ENCODE measurements at places on chromosomes 6 and 20.

- DNase-seq, result no peak
Observed at GRCh38 chr6:109820706-109821350, 129.7 kb downstream of the FIG4 start.

DNA sequence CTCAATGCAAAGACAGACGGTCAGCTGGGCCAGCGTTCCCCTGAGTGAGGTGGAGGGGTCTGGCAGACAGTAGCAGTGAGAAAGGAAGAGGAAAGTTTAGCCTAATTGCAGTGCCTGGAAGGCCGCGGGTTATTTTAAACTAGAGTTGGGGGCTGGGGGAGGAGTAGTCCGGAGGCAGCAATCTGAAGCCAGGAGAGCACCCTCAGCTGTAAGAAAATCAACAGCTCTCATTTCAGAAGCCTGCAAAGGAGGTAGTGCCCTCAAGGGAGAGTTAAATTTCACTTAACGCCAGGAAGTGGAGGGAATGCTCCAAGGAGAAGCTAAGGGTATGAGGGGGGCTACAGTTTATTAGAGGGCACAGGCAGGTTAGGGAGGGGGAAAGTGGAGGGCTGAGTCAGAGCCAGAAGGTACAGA is 26.9 kb downstream of the RING1 start:
- no peak for DNase-seq

DNA sequence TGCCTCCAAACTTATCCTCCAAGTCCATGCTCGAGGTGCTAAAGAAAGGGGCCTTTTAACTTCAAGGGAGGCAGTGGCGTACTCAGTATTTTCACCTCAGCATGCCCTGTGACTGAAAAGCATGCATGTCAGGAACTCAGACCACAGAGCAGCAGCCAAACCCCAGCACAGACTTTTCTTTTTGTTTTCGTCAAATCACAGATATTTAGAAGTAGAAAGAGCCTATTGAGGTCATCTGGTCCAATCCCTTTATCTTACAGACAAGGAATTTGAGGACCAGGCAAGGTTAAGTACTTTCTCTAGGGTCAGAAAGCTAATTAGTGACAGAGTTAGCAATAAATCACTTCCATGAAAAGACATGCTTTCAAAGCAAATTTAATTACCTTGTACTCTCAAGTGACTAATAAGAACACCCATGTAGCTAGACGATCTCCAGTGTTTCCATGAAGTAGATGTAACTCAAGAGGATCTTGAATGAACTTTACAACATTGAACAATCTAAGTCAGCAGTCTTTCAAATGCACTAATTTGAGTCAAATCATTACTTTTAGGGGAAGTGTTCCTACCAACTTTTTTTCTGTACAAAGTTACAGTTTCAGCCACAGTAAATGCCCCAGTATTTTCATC is 35.9 kb downstream of the MOXD1 start:
- DNase-seq, result peak; percentile 64

DNA sequence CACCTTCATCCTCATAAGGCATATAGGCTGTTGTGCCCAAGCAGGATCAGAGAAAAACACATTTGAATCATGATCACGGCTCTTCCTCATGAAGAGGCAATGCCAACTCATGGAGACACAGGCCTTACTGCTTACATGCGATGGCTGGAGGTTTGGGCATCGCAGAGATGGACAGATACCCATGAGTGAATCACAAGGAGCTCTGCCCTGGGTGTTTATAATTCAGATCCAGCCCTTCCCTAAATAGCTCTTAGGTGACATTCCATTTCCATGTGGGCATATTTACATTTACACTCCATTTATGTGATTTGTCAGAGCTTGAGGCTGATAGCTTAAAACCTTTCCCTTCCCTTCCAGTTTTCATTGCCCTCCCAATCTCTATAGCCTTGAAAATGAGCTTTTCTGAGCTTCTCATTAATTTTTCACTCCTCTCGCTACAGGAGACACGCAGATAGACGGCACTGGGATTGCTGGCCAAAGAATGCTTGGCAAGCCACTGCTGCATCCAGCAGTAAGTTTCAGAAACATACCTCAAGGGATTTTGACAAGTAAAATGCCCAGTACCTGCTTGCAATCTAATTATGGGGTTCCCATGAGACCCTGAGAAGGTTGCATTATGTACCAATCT is 249.1 kb downstream of the TBC1D7 start:
- DNase-seq, result no peak

DNA sequence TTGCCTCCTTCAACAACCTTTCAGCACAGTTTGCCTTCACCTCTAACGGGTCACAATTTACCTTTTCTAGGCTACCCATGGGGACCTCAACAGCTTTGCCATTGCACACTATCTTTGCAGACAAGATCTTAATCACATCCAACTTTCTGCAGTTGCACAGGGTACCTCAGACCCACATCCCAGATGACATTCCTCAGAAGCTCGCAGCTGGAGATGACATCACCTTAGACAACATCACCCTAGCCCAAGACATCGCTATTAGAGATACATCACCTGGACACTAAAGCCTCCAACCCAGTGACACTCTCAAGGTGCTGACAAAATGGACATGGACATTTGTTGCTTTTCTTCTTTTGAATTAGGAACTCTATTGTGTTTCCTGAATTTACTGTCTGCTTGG is 38.6 kb upstream of the RPP40 start:
- no peak for DNase-seq

GRCh38 chr6:128290221-128290620 is 230.2 kb downstream of the PTPRK start:
- DNase-seq, result no peak

Data from activated CD4-positive, alpha-beta T cell treated with anti-CD3 and anti-CD28 coated beads, Interleukin-2, Interleukin-6, amounts not matched to agents 100 ng/mL and 50 ng/mL, durations not matched to agents 16 hours and 8 hours (primary cell).